ENCODE measurements at places on chromosomes 7 and 10. TPM values are rescaled to one million over a fixed set of nuclear protein-coding genes. Genes with fewer than 3 reads are reported as not detected.

MYL10 gene
- total RNA-seq = not detected

PALD1 gene
- total RNA-seq = 1.4 TPM

DNA sequence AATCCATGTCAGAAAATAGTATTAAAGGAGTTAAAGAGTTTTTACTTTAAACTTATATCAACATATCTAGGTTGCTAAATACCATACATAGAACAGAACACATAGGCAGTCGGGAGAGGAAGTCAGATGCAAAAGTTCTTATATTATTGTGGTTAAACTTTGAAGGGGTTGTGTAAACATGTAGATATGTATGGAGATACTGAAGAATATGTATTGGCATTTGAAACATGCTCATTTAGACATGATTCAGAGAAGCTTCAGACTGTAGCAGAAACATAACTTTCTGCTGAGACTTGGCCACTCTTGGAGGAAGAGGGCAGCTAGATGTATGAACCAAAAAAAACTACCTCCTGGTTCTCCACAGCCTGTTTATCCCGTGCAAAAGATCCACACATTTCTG, 103.5 kb upstream of the FERD3L start:
- no peak for DNase-seq

- peak; percentile 83 for DNase-seq
Measured at GRCh38 chr10:71860243-71861029, 9.4 kb upstream of the PSAP start.

DNA sequence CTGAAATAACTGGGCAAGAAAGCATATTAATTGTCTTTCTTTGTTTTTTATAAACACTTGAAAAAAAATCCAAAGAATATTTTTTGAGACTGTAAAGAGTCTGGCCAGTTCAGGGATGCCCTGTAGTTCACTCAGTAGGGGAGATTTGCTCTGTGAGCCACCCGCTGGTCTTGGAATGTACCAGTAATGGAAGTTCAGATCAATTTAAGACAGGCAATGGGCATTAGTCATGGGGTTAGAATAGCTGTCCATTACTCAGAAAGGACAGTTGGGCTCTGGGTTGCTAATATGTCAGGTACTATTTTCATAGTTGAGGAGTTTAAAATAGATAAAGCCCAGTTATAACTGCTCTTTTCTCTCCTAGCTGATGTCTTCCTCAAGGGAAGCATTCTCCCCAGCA, 38.7 kb downstream of the A1CF start:
- DNase-seq = no peak

DNA sequence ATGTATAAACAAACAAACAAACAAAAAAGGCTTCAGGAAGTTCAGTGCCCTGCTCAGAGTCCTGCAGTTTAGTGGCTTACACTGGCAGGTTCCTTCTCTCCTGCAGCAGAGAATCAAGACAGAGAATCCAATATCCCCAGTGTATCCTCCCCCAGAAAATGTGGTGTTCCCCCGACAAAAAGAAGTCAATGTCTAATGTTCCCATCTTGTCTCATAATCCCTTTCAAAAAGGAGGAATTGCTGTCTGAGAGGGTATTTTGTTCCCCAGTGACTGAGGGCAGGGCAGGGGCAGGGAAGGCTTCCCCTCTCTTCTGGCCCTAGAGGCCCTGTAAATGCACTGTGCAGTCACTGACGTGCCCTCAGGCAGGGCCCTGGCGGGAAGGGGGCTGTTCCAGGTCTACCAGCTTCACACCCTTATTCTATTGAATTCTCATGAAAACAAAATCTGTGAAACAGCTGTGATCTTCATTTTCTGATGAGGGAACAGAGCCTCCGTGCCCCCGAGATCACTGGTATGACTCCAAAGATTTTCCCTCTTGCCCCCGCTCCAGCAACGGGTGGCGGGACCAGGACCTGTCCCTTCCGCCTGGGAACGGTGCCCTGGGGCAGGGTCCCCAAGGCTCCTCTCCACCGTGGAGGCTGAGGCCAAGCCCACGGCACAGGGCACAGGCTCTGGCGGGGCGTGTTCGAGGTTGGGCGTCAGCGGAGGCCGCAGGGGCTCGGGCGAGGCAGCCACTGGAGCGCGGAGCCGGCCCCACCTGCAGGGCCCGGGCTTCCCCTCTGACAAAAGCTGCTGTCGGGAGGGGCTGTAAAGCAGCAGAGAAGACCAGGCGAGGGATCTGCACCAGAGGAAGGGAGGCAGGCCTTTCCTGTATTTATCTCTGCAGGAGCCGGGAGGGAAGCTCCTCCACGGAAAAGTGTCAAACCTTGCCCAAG, 13.4 kb upstream of the WDFY4 start:
- DNase-seq = peak; percentile 59

- peak; percentile 24 for DNase-seq
Measured at GRCh38 chr7:121473645-121474300, 77.7 kb upstream of the FAM3C start.

All from transverse colon (tissue), 4 donors.